ENCODE measurements at places on chromosomes 16 and 17.

DNA sequence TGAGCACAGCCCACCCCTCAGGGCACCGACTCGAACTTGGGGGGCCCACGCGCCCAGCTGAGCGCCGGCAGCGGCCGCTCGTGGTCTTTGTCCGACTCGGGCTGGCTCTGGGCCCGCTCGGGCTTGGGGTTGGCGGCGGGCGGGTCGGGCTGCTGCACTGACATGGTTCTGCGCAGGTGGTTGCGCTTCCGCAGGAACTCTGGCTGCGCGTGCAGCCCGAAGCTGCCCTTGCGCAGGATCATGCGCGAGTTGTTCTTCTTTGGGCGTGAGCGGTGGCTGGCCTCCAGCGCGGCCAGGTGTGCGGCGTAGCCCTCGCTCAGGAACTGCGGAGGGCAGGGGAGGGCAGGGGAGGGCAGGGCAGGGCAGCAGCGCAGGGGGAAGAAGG, 11.1 kb downstream of the PIMREG start:
- no peak for DNase-seq

DNA sequence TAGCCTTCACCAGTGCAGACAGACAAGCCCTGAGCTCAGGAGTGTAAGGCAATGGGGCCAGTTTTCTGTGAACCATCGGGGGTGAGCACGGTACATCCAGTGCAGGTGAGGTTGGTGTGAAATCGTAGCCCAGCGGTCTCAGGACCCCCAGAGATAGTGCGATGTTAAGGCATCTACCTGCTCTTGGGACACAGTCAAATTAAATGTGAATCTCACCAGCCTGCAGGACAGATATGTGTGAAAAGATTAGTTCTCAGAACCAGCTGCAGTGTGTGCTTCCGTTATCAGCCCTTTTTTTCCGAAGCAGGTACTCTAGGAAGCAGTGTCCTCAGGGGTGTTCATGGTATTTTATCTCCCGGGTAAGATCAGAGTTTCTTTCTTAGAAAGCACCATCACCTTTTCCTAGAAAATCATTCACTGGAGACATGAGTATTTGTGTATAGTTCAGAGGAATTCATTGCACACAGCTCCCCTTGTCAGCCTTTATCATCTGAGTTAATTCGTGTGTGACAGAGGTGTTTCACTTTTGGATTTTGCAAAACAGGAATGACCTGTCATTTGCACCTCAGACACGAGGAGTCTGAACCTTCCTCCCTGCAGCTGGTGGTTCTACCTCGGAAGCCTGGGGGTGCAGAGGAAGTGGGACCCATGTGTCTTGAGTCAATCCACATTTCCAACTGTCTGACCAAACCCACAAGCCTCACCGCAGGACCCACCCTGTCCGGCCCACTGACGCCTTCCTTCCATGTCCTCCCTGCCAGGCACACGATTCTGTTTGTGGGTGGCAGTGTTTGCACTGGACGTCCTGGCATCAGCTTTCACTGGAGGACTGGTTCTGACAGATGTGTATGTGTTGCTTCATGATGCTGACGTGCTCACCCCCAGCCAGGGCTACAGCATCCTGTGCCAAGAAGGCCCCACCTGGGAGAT, 107.8 kb downstream of the CLEC16A start:
- DNase-seq: no peak

GRCh38 chr16:86029131-86029741, 130.3 kb downstream of the IRF8 start:
- no peak for DNase-seq

DNA sequence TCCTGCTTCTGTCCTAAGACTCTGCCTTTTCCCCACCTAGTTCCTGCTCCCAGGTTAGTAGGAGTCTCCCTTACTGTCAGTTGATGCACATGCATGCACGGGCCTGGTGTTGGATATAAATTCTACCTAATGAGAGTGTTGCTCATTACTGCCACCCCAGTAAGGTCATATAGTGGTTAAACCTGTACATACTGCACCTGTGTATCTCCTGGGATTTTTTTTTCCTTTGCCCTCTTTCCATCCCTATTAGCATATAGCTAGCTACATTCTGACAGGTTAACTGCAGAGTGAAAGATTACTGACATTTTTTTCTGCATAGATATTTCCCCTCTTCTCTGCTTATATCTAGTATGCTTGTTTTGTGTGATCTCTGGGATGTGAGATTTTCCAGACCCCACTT, 201.5 kb upstream of the PIRT start:
- no peak for DNase-seq

DNA sequence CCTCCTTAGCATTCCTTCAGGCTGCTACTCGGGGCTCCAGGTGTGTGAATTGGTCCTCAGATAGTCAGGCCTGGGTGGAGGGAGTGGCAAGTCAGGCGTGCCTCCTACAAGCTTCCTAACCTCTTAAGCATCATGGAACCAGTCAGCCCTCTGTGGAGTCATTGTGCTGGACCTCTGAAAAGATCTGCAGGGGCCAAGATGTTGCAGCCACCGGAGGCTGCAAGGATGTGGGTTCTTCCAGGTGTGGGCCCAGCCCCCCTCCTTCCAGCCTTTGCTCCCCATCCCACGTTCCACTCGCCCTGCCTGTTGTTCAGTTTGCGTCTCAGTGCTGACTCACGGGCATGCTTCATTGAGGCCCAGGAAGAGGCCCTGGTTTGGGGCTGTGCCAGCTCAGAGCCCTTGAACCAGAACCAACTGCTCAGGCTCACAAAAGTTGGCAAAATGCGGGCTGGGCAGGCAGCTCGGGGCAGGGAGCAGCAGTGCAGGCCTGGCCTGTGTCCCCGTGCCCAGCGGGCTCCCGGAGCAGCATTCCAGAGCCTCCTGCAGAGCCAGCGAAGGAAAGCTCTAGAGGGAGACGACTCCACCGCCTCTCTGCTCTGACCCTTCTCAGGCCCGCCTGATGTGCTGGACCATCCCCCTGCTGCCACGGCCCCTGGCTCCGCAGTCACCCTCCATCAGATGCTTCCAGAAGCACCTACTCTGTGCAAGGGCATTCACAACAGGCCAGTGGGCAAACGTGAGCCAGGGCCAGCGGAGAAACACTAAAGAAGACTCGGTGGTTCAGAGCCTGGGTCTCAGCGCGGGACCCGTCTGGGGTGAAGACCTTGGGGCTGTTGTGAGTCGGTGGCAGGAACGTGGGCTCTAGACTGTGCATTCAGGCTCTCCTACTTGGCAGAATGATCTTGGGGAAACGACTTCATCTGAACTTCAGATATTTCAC, 7.5 kb downstream of the LDHD start:
- peak; percentile 90 for DNase-seq

DNA sequence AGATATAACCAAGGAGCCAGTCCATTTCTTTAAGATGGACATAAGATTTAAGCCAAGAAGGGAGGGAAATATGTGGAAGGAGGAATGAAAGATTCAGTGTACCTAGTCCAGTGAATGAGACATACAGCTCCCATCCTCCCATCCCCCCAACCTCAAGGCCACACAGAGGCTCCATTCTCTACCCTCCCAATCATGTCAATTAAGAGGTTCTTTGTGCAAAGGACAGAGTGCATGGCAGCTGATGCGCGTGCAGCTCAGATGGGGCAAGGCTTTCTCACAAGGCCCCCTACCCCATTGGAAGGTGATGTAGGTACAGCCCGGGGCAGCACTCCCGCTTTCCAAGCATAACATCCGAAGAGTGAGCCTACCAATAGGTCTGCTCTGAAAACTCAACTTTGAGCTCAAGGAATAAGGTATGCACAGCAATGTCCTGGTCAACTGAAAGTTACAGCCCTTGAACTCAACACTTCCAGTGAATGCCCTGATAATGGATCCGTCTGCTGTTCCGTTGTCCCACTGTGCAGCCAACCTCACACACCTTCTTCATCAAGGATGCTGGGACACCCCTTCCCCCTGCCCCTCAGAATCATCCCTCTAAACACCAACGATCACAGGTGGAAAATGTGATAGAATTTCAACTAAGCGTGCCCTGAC, 458.1 kb downstream of the SOX9 start:
- DNase-seq: no peak

GRCh38 chr17:82878527-82878926, 38.7 kb upstream of the ZNF750 start:
- DNase-seq: no peak

DNA sequence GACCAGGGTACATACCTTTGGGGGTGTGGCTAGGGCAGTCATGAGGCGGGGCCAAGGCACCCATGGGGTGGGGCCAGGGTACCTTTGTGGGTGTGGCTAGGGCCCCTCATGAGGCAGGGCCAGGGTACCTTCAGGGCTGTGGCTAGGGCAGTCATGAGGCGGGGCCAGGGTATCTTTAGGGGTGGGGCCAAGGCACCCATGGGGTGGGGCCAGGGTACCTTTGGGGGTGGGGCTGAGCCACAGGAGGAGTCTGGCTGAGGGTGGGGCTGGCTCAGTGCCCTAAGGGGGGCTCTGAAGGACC, 3.5 kb downstream of the GNG13 start:
- no peak for DNase-seq

GRCh38 chr16:48903039-48903438, 293.1 kb upstream of the N4BP1 start:
- no peak for DNase-seq

- no peak for DNase-seq
Observed at GRCh38 chr17:37399265-37399803, 7.3 kb downstream of the ACACA start.

DNA sequence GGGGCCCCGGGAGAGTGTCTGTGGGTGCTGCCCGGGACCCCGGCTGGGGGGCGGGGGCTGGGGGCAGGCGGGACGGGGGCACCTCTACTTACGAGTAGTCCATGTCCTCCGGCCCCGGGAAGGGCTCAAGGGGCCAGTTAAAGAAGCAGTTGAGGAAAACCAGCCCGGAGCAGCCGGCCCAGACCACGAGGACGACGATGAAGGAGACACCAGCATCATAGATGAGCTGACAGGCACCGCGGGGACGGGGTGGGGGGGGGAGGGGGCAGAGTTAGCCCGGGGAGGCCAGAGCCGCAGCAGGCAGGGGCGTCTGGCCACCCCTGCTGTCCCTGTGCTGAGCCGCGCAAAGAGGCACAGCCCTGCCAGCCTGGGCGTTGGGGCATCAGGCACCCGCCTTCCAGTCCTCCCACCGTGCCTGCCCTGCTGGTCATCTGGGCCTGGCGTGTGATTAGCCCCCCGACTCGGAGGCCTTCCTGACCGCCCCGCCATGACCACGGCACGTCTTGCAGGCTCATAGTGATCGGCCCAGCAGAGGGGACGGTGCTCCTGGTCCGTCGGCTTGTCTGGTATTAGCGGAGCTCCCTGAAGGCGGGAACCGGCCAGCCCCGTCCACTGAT, 29.0 kb upstream of the PITPNA start:
- DNase-seq: no peak

DNA sequence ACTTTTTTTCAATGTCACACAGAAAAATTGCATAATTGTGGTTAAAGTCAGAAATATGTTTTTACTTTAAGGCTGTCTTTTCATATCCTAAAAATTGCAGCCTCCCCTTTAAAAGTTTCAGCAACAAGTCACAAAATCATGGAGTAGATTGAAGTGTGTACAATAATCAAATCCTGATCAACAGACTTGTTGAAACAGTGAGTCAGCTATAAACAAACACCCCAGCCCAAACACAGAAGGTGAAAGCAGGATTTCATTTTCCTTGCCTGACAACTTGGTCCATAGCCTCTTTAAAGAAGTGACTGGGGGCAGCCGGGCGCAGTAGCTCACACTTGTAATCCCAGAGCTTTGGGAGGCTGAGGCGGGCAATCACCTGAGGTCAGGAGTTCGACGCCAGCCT, 59.9 kb downstream of the WNT3 start:
- DNase-seq: no peak

DNA sequence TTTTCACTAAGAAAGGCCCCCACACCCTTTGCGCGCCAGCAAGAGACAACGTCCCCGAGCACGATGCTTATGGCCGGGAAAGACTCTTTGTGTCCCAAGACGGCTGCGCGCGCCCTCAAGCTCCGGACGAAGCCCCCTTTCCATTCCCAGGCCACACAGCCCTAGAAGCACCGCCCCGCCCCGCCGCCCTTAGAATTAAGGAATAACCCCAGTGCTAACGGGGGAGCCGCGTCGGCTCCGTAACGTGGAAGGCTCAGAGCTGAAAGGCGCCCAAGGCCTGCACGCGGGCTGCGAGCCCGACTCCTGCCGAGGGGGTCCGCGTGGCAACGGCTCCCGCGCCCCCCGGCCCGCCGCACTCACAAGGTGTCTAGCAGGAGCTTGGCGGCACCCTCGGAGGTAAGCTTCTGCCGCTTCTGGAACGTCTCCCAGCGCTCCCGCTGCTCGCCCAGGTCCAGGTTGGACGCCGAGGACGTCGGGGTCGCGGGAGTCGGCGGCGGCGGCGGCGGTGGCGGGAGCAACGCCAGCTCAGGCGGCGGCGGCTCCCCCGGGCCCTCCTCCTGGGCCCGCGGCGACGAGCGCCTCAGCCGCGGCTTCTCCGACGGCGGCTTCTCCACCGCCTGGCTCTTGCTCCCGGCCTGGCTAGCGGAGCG, 477 bp downstream of the CENPV start:
- no peak for DNase-seq

- DNase-seq: no peak
Observed at GRCh38 chr17:49823614-49824013, 24.3 kb downstream of the TAC4 start.

DNA sequence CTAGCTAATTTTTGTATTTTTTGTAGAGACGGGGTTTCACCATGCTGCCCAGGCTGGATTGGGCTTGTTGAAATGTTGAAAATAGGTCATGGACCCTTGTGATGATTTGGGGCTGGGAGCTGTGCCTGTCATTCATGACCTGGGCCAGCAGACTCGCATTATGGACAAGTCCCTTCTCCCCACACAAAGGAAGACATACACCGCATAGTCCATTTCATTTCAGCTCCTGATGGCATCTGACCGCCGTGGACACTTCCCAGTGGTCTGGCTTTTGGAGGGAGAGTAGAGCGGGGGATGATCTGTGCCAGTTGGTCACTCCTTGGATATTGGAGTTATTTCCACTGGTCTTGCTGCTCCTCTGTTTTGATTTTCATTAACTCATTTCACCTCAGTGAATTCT, 34.8 kb downstream of the MPRIP start:
- DNase-seq: no peak

- DNase-seq: no peak
Observed at GRCh38 chr17:72852277-72852938, 240.1 kb downstream of the SLC39A11 start.

- no peak for DNase-seq
Observed at GRCh38 chr17:50507871-50508572, at the start of gene MYCBPAP. TSS of gene MYCBPAP (plus strand) at chr17:50508439. CDS start at chr17:50508675, 236 bp downstream.

DNA sequence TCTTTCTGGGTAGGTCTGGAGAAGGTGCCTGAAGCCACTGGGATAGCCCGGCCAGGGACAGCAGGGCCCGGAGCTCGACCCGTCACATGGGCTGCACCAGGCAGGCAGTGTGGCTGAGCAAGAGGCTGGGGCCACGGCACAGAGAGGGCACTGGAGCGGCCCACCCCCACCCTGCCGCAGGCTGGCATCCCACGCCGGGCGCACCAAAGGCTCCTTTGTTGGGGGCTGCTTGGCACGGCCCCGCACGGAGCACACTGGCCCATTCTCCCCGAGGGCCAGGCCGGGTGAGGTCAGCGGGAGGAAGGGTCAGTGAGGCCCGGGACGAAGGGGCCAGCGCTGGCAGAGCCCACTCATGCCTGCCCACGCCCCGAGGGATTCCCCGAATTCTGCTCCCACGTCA, 36.5 kb upstream of the PVALEF start:
- DNase-seq: no peak

DNA sequence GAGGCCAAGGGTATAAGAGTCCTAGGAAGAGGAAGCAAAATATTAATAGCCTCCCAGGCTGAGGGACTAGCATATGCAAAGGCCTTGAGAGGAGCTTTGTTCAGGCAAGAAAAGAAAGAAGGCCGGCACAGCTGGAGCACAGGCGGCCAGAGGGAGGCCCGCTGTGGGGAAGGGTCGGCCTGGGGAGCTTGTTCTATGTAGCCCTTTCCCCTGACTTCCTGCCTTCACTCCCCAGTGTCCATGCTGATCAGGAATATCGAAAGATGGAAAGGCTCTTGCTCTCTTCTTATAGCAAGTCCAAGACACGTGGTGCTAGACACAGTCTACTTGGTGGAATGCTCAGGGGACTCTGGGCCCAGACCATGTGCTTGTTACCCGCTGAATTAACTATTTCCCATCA, 27.4 kb upstream of the HAS3 start:
- no peak for DNase-seq

Measured in NCI-H446 (cell line).